ENCODE measurements at places on chromosomes 7 and 10.

GRCh38 chr7:105643851-105644250 lies 62.6 kb upstream of the EFCAB10 start:
- DNase-seq = no peak

DNA sequence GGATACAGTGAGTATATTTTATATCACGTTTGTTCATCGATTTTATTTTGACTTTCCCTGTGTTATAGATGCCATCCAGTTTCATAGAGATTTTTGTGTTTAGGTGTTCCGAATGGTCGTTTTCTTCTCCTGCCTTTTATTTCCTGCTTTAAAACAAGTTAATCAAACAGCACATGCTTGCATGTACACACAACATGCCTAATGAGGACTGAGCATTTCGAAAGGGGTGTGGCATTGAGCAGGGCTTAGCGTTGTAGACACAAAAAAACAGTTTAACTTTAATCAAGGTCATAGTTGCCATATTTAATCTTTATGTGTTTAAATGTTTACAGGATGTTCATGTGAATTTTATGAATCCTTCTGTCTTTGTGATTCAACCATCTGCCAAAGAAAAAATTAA lies 430.5 kb upstream of the GALNT17 start:
- no peak for DNase-seq

DNA sequence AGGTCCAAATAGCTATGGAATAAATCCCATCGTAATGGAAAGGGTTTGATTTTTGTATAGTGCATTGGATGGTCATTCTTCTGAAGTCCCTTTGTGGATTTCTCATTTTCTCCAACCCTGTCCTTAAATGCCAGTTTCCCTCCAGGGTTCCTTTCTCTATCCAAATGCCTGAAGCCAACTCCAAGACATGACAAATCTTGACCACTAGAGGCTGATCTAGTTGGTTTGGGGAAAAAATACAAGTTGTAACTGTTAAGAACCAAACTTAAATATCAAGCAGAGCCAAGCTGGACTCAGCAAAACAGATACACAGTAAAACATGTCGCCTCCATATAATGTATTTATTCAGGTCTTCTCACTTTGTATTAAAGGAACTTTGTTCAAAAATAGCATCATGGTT lies 28.7 kb downstream of the FRMD4A start:
- no peak for DNase-seq

GRCh38 chr10:11245095-11245479 lies 227.4 kb downstream of the CELF2 start:
- no peak for DNase-seq

GRCh38 chr7:122143376-122143750 lies 686 bp downstream of the AASS start:
- no peak for DNase-seq

DNA sequence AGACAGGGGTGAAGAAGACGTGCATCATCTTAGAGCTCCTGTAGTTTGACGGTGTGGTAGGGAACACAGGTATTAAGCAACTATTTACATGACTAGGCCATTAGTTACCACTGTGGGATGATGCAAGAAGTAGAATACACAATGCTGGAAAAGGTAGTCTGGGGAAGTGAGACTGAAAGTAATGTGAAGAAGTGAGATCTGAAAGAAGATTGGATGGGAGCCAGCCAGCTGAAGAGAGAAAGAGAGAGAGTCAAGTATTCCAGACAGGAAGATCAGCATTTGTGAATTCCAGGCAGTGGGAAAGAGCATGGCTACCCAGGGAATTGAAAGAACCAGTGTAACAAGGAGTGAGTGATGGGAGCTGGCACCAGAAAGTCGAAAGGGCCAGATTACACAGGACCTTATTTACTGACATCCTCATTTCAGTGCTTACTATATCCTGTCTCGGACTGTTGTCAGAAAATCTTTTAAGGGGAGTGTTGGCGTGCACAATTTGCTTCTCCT lies 4.0 kb upstream of the CFAP58 start:
- no peak for DNase-seq

DNA sequence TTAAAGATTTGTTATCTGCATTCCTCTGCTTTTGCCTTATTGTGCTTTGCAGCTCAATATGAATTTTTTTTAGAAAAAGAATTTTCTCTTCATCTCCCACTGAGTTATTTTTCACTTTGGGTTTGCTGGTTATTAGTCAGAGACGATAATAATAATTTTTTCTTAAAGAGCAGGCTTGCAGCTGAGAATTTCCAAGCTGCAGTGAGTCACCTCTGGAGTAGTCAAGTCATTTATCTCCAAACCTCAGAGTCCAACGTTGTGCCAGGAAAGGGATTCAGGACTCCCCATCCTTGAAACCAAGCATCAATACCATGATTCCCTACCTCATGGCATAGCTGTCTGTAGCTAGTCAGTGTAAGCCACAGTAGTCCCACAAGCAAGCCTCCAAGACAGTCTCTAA lies 15.2 kb upstream of the EGR2 start:
- DNase-seq = no peak

DNA sequence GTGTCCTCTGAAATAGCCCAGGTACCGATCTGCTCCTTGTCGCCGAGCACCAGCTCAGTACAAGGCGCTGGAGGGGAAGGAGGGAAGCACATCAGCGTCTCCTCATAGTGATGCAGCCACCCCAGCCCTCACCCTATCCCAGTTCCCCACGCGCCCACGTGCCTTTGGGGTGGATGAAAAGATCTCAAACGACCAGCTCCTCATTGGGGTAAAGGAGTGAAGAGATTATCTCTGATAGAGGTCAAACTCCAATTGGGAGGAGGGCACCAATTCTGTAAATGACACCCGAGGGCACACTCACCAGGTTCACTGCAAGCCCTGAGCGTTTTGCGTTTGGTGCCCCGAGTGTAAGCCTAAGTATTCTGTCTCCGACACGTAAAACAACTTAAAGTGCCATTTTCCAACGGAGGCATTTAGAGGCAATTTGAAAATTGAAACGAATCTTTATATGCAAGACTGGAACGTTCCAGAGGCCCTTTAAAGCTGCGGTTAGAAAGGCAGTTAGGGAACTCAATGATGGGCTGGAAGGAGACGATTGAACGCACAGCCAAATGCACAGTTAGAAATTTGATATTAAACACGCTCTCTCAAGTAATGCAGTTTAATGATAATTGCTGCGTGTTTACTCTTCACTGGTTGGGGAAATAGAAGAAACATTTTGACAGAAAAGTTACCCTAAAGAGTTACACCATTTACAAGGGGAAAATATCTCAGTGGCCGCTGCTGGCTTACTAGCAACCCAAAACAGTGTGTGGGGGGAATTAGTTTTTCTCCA lies 8.9 kb upstream of the EMX2 start:
- no peak for DNase-seq

DNA sequence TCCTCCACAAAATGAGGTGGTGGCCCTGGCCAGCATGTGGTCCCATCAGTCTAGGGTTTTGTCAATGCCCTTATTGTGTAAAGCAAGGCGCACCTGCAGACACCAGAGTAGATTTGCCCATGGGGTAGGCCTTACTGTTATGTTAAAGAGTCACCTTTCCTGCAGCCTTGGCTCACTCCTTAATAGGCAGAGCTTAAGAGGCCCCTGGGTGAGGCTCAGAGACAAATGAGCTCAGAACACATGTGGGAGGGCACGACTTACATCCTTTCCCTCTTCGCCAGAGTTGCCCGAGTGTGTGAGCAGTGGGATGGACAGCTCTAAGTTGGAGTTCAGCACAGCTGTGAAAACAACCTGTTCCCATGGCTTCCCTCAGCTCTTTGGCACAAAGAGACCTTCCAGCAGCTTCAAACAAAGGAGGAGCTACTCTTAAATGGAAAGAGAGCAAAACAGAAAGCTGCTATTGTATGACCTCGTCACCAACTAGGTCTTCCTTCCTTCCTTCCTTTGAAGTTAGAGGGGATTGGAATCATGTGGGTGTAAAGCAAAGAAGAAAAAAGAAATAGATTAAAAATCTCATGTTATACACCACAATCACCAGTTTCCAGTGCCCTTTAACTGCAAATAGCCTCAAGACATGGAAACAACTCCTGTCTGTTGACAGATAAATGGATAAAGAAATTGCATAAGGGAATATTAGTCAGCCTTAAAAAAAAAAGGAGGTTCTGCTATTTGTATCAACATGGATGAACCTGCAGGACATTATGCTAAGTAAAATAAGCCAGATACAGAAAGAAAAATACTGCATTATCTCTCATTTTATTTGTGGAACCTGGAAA lies 11.9 kb upstream of the XPNPEP1 start:
- no peak for DNase-seq

DNA sequence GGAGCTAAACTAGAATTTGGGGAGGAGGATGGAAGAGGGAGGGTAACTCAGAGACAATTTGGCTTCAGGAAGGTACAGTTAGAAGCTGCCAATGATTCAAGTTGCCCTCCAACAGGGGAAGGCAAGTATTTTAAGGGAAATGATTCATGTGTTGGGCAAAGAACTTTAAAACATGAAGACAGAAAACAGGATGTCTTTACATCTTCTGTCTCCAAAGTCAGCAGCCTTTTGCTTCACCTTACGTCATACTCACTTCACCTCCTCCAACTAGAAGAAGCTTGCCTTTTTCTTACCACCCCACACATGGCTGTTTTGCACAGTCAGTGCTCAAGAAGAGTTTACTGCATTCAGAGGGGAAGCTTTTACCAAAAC lies 36.1 kb downstream of the PPP1R3C start:
- no peak for DNase-seq

DNA sequence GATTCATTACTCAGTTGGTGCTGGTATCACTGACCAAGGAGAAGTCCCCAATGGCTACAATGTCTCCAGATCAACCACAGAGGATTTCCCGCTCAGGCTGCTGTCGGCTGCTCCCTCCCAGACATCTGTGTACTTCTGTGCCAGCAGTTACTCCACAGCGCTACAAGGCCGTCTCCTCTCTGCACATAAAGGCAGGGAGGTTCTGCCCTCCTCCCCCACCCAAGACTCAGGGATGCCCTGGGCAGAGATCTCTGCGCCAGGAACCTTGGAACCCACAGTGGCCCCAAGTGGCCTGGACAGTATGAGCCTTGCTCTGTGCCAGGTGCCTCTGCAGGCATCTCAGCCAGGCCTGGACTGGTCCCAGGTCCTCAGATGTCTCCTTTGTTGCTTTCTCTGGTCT lies 193.4 kb upstream of the PRSS58 start:
- DNase-seq = no peak

DNA sequence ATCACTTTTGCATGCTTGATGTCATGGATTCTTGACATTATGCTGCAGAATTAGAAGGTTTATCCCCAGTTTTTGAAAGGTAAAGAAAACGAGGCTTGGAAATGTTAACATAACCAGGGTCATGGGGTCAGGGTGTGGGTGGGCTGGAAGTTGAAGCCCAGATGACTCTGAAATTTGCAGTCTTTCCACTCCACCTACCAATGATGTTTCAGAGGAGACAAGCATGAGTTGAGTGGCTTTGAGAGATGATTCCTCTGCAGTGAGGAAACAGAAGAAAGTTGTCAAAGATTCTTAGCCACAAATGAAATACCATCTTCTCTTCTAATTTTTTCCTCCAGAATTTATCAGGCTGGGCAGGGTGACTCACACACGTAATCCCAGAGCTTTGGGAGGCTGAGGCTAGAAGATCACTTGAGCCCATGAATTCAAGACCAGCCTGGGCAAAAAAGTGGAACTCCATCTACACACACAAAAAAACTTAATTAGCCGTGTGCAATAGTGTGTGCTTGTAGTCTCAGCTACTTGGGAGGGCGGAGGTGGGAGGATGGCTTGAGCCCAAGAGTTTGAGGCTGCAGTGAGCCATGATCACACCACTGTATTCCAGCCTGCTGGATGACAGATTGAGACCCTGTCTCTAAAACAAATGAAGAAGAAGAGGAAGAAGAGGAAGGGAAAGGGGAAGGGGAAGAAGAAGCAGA lies 239.1 kb upstream of the AUTS2 start:
- DNase-seq = no peak

DNA sequence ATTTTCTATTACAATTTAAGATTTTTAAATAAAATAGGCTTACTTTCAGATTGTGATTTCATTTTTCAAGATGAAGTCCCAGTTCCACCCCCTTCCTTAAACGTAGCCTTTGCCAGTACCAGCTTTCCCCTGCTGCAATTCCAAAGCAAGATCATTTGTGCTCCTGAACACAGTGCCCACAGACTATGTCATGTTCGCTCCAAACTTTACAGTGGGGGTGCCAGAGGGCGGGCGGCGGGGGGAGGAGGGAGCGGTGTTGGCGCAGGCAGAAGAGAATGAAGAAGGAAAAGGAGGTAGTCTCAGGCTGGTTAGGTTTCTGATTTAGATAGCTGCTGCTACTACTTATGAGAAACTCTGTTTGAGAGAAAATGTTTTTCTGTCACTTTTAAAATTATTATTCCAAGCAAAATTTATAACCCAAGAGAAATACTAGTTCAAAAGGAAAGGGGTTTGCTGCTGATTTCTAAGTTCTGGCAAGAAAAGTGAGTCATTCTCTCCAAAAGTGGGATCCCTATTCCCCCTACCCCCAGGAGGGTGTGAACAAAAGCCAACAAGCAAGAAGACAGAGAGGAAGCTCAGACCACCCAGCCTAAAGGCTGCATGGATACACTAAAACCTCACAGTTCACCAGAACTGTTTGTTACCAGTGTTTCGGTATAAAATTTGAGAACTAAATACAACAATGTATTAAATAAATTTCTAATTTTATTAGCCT lies 109.6 kb downstream of the SRPK2 start:
- no peak for DNase-seq

DNA sequence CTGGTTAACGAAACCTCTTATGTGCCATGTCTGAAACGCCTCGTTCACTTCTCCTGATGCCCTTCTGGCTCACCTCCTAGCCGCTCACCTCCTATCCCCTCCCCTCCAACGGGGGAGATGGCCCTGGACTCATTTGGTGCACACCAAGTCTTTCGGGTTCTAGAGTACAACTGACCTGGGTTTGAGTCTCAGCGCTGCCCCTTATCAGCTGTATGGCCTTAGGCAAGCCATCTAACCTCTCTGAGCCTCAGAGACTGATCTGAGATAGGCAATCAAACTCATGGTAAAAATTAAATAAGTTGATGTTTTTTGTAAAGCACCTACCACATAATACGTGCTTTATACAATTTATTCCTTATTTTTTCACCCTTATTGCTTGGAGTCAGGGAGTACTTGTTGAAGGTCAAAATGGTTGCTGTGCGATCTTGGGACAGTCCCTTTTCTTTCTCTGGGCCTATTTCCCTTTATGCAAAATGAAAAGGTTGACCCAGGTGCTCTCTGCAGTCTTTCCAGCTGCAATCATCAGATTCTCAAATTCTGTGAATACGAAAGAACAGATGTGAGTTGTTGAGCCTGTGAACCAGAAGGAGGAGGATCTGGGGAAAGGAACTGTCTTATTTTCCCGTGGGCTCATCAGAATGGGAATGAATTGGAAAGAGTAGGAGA lies 31.2 kb upstream of the PLEKHA1 start:
- DNase-seq = no peak

GRCh38 chr7:37769291-37769690 lies 79.1 kb upstream of the NME8 start:
- DNase-seq = no peak

- DNase-seq = no peak
Measured at GRCh38 chr10:71523756-71524155, 127.0 kb downstream of the CDH23 start.

GRCh38 chr10:61888744-61889143 lies 12.8 kb upstream of the ARID5B start:
- no peak for DNase-seq

GRCh38 chr7:149624006-149624405 lies 126.4 kb upstream of the ZNF746 start:
- DNase-seq = peak; percentile 21
